ENCODE measurements at places on chromosomes 12 and 14.

DNA sequence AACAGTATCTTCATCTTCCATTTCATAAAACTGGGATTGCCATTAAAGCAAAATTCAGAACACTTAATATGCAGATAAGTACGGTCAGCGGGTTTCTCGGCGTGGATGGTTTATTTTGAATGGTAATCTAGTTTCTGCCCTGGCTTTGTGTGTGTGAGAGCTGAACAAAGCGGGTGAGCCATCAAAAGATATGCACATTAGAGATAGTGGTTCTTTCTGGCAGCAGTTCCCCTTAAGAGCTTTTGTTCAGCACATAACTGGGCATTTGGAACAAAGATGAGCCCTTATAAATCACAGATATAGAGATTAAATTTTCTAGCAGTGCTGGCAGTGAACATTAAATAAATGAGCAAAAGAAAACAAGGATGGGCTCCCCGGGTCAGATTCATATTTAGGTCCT is 207.5 kb downstream of the CALM1 start:
- no peak for DNase-seq

DNA sequence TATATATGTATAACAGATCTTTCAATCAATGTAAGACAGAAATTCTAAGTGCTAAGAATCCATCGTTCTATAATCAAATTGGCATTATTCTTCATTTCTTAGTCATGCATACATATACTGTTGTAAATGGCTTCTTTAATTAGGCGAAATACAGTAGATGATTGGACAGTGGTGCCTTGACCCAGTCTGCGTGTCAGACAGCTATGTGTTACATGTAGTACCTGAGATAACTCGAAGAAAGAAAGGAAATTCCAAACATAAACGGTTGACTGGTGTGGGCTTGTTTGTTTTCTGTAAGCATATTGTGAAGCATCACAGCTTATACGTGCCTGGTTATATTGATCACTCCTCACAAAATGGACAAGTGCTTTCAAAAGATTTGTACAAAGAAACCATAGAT is 210.5 kb downstream of the ETNK1 start:
- DNase-seq: no peak

GRCh38 chr12:52818388-52818787 is 4.5 kb upstream of the KRT4 start:
- DNase-seq: no peak

DNA sequence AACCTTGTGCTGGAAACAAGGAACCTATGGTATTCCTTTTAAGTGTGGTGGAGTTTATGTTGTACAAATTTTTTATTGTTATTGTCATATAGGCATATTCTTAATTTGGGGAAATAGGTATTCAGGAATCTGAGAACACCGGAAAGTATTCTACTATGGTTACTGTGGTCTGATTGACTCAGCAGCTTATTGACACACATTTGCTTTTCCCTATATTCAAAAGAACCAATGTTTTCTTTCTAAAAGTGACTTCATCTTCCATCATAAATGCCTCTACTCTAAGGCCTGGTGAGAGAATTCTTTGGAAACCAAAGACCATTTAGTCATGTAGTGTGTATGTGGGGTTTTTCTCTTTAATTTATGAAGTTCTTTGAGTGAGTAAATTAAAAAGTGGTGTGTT is 474.8 kb downstream of the TMTC2 start:
- DNase-seq: no peak

DNA sequence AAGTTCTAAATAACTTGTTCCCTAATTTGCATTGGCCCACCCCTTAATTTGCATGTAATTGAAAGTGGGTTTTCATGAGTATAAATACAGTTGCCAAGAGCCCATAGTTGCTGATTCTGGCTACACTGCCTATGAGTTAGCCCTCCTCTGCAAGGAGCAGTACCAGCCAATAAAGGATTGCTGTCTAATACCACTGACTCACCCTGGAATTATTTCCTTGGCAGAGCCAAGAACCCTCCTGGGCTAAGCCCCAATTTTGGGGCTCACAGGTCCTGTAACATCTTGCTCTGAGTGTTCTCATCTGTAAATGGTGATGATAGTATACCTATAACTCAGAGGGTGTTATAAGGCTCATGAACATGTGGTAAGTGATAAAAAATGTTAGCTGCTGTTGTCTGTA is 6.8 kb downstream of the TTC8 start:
- no peak for DNase-seq

DNA sequence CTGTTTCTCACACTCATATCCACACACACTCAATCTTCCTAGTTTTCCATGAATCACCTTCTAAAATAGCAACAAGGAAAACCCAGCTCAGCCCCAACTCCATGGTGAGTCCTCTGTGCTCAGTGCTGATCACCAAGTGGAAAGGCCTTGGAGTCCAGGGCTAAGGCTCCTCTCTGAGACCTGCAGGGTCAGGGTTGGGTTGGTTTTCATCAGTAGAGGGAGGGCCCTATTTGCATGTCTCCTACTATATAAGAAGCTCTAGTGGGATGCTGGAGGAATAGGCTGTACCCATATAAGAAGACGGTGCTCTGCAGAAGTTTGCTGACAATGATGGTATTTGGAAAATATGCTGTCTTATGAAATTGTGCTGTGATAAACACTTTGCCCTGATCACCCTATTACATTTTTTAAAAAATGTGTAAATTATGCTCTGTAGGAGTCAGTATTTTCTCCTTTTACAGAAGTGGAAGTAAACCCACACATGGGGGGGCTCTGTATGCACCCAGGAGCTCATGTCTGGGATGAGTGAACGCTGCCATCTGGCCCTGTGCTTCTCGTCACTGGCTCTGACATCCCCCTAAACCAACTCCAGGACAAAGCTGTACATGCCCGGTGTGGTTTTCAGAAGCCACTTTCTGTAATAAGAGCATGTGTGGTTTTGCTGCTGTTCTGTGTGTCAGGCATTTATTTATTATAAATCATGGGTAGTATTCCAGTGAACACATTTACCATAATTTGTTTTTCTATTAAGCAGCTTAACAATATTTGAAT is 536.3 kb downstream of the TMEM121 start:
- DNase-seq: no peak

DNA sequence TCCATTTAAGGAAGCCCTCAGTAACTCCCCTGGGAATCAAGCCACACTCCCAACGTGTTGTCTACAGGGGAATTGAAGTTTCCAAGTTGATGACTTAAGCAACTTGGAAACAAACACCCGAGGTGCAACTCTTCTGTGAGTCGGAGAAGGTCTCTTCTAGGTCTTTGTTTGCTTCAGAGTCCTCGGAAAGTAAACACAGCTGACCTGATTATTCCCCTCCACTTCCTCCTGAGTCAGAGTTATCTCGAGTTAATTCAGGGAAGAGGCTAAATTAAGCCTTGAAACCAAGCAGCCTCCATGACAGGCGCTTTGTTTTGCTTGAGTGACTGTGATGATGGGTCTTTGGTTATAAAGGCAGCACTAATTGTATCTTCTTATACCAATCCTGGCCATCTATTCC is 41.8 kb downstream of the TUNAR start:
- DNase-seq: no peak

DNA sequence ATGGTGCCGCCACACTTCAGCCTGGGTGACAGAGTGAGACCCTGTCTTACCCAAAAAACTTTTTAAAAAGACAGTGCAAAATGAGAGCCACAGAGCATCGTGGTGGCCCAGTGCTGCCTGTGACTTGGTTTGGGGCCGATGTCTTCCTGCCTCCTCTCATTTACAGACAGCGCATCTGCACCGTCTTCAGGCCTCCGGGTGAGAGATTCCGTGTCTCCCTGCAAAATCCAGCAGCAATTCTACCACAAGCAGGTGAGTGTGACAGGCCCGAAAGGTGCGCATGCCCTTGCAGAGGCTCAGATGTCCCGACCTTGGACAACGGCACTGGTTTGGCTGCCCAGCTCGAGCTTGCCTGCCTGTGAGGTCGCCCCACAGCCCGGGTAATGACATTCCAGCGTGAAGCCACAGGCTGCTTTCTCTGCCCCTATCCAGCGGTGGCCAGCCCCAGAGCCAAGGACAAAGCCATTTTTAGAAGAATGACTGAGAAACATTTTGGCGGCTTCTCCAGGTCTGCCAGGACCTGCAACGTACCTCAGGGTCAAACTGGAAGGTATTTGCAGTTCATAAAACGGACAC is 70.3 kb upstream of the RFLNA start:
- DNase-seq: no peak

GRCh38 chr14:91872011-91872501 is 4.7 kb upstream of the TC2N start:
- DNase-seq: peak; percentile 21

Data from CD4-positive, alpha-beta T cell treated with Interferon gamma for 1 hour (primary cell).